Dorsolateral prefrontal cortex (tissue), 122 donors: ENCODE measurements at places on chromosomes 4 and X.

- DNase-seq: no peak
These were observed 190.1 kb upstream of the HS3ST1 start for GRCh38 chr4:11618666-11619282.

GRCh38 chr4:155491336-155492120, 114.8 kb upstream of the MAP9 start:
- DNase-seq: no peak

DNA sequence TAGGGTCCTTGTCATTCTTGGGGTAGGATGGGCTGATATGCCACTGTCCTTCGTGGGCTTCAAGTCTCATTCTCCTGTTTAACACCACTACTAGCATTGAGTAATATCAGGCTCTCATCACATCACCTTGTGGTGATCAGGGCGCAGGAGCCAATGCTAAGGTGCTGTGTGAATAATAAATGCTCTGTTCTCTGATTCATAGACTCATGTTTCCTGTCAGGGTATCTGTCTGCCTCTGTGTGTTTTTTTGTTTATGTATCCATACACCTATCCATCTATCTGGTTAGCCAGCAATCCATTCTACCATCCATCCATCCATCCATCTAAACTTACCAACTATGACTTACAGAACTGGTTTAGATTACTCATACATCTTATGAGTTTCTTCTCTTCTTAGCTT, 525.1 kb upstream of the ATOH1 start:
- DNase-seq: no peak

DNA sequence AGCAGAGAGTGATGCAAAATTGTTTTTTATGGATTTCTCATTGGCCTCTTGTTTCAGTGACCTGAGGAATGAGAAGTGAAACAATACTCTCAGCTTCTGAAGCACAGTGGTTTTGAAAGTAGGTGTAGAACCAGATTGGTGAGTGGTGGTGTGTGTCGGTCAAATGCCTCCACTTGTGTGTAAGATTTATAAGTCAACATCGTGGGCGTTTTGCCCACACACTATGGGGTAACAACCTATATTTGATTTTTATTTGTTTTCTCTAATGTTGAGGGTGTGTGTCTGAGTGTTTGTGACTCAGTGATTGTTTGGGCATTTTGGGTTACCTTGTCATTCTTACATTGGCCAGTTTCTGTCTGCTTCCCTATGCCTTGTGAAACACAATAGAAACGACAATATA, 23.3 kb downstream of the ADGRL3 start:
- no peak for DNase-seq

- DNase-seq: no peak
These were observed 164.3 kb downstream of the AFAP1 start for GRCh38 chr4:7775396-7775795.

DNA sequence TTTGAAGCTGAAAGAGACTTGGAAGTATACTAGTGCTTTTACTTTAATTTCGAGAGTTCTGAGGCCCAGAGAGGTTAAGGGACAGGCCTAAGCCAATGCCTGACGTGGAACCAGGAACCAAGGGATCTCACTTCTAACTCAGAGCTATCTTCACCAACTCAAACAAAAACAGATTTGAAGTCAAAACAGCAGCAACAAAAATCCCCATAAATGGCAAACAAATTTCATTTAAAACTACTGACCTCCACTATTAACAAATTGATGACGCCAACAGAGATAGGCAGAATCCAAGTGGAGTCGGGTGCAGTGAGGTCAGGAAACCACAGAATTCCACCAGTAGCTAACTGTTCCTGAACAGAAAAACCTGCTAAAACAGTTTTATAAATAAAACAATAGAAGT, 5.0 kb downstream of the COX18 start:
- no peak for DNase-seq

- no peak for DNase-seq
These were observed 499.3 kb upstream of the CT83 start for GRCh38 chrX:116961872-116962582.

DNA sequence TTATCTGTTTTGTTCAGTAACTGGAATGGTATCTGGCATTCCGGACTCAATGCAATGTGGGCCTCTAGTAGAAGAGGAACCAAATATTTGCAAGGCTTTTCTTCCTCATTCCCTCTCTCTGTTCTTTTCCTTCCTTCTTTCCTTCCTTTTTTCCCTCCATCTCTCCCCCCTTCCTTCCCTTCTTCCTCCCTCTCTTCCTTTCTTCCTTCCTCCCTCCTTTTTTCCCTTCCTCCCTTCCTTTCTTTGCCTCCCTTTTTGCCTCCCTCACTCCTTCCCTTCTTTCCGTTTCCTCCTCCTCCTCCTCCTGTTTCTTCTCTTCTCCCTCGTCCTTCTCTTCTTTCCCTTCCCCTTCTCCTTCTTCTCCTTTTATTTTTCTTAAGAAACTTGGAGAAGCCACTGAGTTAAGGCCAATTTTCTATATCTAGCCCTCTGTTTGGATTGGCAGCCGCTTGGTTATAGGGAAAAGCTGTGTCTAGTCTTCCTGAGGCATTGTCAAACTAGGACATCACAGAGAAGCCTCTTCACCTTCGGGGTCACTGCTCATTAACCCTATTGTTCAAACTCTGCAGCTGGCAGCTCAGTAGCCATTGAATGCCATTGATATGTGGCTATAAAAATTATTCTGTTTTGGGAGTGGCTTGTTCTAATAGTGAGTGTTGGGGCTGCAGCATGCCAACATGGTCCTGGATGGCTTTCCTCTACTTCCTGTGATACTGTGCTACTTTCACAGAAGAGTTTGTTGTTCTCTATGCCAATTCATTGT, 95.9 kb downstream of the CFAP299 start:
- DNase-seq: no peak

- no peak for DNase-seq
These were observed 79.7 kb upstream of the GNPDA2 start for GRCh38 chr4:44806071-44806470.

DNA sequence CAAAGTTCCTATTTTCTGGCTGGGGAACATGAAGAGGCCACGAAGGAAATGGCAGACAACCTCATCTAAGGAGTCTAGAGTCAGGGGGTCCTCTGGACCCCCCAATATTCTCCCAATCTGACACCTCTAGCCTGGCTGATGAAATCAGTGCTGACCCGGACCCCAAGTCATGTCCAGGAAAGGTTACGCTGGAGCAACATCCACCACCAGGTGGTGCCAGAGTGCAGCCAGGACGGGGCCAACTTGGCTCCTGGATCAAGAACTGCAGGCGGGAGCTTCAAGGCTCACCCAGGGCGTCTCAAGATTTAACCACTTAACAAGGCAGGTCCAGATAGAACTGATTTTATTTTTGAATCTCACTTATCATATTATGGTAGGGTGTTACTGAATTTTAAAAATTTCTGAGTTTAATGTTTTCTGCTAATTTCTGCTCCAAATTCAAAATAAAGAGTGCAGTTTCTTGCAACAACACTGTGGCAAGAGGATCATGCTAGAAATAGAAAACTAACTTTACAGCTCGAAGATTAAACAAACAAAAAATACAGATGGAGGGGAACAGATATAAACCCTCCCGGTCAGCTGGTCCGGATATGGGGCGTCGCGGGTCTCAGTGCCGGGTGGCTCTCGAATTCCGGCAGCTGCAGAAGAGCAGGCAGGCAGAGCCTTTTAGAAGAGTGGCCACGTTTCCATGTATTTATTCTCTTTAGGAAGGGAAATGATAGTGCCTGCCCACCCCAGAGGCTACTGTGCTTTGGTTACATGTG, 135.5 kb downstream of the AFAP1 start:
- DNase-seq: peak; percentile 79

DNA sequence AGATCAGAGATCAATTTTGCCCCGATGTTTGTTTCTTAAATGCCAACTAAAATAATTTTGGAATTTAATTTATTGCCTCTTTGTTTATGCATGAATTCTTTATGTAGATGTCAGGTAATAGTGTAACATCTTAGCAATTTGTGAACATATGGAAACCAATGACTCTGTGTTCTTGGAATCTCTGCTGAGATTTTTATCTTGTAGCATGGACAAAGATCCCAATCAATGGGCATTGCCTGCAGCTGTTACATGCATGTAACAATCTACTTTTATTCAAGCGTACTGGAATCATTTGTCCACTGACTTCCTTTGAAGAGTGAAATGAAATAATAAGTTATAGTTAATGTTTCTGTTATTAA, 61.6 kb upstream of the ARSJ start:
- no peak for DNase-seq

GRCh38 chr4:186752325-186752724, 28.7 kb upstream of the FAT1 start:
- DNase-seq: no peak

DNA sequence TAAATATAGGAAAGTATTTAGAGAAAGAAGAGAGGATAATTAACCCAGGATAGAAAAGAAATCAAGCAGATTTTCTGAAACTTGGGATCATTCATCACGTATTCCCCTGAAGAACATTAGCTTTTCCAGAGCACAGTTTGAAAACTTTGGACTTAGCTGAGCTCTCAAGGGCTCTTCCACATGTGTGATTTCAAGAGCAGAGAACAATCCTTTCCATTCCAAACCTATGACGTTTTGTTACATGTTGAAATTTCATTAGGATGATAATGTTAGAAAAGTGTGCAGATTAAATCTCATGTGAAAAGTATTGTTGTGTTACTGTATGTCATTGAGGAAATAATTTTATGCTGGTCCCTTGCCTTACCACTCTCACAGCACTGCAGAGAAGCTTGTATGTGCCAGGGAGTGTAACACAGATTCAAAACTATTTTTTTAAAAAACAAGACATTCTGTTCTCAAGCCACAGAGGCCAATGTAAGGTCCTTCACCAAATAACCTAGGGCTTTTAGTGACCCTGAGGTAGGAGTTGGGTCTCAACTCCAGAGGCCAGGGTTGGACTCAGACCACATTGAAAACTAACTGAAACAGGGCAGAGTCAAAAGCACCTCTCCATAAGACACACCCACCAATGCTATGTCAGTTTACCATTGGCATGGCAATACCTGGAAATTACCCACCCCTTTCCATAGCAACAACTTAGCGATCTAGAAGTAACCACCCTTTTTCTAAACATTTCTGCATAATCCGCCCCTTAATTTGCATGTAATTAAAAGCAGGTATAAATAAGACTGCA, 141.3 kb downstream of the ANXA5 start:
- DNase-seq: no peak

- DNase-seq: no peak
These were observed 33.3 kb upstream of the DSPP start for GRCh38 chr4:87574996-87575395.

GRCh38 chr4:142696334-142697122, 149.6 kb downstream of the INPP4B start:
- no peak for DNase-seq

DNA sequence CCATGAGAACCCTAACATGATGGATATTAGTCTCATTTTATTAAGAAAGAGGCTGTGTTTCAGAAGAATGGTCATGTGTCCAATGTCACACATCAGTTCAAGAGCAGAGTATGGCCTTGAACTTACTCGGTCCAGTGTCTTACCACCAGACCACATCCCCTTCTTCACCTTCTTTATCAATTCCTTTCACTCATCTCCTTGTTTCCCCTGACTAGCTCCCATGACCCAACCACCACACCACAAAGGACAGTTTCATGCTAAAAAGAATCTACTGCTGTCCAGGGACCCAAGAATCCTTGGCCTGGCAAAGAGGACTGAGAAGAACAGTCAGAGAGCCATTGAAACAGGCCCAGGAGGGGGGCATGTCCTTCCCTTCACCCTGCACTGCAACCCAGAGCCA, 33.6 kb upstream of the MSN start:
- DNase-seq: no peak

DNA sequence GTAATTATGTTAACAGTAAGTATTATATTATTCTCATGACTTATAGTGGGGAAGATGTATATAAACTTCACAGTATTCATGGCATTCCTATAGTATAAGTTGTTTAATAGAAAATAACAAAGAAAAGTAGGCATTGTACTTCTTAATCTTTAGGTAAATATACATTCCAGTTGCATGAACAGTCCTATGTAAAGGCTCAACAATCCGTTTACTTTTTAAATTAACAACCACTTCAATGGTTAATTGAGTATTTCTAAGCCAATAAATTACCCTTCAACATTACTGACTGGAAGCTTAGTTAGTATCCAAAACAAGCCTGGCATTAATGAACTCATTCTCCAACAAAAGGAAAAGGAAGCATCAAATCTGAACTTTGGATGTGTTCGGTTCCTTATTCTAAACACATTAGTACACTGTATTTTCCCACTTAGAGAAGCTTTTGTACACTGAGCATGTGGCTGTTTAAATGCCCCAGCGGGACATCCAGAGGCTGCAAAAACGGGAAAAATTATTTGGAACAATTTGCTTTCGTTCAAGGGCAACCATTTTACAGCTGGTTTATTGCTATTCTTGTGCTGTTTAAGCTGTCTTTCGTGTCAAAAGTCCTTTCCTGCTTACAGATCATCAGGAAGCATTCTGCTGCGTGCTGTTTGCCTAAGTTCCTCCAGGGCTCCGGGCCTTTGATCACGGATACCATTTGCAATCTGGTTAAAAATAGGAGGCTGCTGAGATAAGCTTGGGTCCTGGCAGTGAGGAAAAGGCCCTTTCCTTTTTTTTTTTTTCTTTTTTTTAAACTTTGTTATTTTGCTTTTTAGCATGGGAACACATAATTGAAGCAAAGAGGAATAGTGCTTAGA, 460.3 kb downstream of the SPRY1 start:
- no peak for DNase-seq

DNA sequence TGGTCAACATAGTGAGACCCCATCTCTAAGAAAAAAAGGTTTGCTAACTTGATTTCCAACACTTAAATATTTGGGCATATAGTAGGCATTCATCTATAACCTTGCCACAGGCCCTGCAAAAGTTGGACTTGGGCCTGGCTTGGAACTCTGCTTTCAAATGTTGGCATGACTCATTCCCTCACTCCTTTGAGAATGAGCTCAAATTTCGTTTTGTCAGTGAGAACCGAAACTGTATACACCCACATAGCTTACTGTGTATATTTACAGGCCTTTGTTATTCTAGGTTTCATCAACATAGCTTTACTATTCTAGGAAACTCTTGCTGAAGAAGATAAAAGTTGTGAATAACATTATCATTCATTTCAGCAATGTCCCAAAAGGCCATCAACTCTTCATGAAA, 88.7 kb upstream of the ELOVL6 start:
- DNase-seq: no peak

- DNase-seq: no peak
These were observed 78.4 kb downstream of the KCNIP4 start for GRCh38 chr4:21869978-21870745.
